ENCODE measurements at places on chromosomes 2 and 18.

- DNase-seq, result no peak
Measured at GRCh38 chr18:79904357-79905147, 46.9 kb downstream of the SLC66A2 start.

GRCh38 chr2:210593166-210593565 is 36.8 kb downstream of the CPS1 start:
- DNase-seq, result no peak

DNA sequence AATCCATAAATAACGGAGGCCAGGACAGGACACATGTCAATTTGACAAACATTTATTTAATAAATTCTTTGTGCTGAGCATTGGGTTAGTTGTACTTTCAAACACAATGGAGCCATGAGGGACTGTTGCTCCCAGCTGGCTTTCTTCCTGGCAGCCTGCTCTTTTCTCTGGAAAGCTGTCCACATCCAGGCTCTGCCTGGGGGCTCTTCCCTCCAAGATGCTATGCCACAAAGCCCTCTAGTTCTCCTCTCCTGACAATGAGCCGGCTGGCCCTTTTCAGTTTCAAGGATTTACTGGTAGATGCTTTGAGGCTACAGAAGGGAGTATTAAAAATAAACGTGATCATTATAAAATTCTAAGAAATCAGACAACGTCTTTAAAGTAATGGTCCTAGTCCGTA is 44.1 kb upstream of the SLC14A2 start:
- DNase-seq, result no peak

DNA sequence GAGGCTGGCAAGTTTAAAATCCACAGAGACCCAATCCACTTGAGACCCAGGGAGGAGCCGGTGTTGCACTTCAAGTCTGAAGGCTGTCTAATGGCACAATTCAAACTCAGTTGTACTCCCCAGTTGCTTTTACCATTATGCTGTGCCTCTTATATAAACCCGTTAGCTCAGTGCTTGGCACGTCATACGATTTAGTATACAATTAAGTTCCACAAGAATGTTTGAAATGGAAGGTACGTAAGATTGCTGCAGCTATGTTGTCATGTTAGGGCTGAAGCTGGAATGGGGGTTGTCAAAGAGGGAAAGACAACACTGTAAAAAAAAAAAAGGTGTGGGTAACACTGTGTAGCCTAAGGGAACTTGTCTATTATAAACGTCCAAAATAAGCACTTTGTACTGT is 30.2 kb downstream of the LIMS1 start:
- no peak for DNase-seq

DNA sequence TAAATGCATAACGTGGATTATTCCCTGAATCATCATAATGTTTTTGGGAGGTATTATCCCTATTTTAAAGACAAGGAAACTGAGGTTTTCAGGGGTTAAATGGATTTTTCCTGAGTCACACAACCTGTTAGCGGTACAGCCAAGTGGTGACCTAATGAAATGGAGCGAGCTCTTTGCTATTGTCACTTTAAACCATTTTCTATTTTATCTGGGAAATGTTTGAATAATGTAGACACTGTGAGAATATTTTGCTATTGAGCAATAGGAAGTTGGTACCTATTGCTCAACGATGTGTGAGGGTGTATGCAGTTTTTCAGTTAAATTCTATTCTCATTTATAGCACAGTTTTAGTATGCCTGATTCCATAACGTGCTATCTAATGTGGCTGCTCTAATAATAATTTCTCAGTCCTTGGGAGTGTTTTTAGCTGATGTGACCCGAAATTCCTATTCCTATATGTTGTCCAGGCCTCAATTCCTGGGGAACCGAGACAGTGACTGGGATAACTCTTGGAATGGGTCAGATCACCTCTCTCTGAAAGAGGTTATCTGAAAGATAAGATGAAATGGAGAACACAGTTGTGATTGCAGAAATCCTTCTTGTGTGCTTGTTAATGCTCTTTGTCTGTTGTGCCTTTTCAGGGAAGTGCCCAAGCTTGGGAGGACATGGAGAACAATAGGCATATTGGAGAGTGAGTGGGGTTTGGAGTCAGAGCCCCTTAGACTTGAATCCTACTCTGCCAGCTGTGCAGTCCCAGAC is 38.4 kb downstream of the ABCB11 start:
- no peak for DNase-seq

DNA sequence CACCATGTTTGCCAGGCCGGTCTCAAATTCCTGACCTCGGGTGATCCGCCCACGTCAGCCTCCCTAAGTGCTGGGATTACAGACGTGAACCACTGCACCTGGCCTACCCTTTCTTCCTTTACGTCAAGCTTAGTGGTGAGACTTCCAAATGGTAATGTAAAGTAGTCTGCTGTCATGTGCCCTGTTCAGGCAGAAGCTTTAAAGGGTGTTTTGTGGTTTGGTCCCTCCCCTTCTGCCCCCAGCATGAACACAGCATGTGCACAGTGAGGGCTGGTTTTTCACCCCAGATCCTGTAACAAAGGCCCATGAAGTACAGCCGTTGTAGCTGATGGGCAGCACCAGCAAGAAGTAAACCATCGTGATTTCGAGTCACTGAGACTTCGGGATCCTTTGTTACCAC is 2.7 kb upstream of the DTYMK start:
- no peak for DNase-seq

DNA sequence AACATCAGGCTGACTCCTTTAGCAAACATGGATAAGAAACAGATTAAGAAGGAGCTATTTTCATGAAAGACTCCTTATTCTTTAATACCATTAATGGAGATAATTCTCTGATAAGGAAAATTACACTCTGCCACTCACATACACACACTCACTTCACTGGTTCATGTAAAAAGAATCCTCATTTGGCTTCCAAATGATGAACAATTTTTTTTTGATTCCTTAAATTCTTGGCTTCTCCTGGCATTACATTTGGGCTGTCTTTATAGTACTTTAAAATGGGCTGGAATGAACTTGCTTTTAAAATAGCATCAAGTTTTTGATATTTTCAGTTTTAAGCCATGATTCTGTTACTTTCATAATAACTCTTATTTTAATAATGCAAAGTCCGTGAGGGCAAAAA is 328.6 kb downstream of the SLC8A1 start:
- DNase-seq, result no peak

- no peak for DNase-seq
Measured at GRCh38 chr2:68214381-68214780, 38.0 kb downstream of the PPP3R1 start.

DNA sequence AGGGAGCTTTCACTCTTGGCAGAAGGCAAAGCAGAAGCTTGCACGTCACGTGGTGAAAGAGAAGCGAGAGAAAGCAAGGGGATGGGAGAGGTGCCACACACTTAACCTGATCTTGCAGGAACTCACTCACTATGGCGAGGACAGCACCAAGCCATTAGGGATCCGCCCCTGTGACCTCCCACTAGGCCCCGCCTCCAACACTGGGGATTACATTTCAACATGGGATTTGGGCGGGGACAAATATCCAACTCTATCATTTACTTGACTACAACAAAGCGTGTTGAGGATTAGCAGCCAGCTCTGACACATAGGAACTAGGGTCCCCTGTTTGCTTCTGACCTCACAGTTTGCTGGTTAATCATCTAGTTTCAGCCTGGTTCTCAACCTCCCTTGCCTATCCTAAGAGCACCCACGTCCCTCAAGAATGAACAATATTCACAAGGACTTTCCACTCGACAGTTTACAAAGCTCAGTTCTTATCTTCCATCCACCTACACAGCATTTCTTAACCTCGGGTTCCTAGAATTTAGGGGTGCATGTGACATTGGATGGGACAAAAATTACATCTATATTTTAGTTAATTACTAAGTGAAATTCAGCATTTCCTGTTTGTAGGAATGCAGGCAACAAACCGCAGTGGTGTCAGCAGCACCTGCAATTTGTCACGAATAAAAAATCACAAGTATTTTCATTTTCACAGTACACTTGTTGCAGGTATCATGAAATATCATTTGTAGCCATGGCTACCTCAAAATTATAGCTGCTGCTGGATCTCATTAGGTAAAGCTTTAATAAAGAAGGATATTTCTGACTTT is 36.0 kb downstream of the LBH start:
- no peak for DNase-seq

- DNase-seq, result no peak
Measured at GRCh38 chr2:23215016-23215415, 170.0 kb upstream of the KLHL29 start.

GRCh38 chr2:96115631-96116423 is 544 bp downstream of the ADRA2B start:
- no peak for DNase-seq

- no peak for DNase-seq
Measured at GRCh38 chr18:58190842-58191530, 147.0 kb downstream of the NEDD4L start.

- DNase-seq, result no peak
Measured at GRCh38 chr2:152093464-152093863, 5.4 kb downstream of the CACNB4 start.

DNA sequence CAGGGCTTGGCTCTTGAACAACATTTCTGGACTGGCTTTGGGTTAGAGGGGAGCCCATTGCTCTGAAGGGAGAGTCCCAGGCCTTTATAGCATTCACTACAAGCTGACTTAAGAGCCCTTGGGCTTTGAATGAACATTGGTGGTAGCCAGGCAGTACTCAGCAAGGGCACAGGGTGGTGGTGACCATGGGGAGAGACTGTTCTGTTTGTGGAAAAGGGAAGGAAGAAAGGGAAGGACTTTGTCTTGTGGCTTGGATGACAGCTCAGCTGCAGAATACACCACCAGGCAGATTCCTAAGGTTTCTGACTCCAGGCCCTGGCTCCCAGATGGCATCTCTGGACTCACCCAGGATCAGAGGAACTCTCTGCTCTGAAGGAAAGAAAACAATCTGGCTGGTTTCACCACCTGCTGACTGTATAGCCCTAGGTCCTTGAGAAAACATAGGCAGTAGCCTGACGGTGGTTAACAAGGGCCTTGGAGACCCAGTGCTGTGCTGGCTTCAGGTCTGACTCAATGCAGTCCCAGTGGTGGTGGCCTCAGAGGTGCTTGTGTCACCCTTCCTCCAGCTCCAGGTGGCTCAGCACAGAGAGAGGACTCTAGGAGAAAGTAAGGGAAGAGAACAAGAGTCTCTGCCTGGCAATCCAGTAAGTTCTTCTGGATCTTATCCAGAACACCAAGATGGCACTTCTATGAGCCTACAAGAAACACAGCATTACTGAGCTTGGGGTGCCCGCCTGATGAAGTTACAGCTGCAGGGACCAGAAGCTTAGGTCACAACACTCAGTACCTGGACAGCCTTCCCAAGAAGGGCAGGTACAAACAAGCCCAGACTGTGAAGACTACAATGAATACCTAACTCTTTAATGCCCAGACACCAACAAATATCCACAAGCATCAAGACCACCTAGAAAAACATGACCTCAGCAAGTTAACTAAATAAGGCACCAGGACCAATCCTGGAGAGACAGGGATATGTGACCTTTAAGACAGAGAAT is 16.4 kb upstream of the ABCB11 start:
- DNase-seq, result no peak

DNA sequence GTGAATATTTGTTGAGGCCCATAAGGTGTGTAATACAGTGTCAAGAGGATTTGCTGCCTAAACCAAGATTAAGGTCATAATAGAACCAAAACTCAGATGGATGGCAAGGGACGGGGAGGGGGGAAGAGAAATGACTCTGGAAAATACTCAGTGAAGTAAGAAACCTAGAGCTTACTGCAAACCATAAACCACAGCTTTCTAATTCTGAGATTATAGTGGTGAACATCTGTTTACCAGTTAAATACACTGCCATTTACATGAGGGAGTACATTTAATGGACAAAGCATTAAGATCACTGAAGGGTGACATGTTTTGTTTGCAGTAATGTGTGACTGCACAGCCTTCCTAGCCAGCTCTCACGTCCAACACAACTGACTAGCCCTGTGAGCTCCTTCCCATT is 19.8 kb downstream of the EVX2 start:
- no peak for DNase-seq

DNA sequence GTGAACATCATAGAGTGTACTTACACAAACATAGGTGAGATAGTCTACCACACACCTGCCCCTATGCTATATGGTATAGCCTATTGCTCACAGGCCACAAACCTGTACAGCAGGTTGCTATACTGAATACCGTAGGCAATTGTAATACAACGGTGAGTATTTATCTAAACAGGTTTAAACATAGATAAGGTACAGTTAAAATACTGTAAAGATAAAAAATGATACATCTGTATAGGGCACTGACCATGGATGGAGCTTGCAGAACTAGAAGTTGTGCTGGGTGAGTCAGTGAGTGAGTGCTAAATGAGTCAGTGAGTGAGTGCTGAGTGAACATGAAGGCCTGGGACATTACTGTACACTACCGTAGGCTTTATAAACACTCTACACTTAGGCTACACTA is 267.0 kb upstream of the HS6ST1 start:
- DNase-seq, result no peak

DNA sequence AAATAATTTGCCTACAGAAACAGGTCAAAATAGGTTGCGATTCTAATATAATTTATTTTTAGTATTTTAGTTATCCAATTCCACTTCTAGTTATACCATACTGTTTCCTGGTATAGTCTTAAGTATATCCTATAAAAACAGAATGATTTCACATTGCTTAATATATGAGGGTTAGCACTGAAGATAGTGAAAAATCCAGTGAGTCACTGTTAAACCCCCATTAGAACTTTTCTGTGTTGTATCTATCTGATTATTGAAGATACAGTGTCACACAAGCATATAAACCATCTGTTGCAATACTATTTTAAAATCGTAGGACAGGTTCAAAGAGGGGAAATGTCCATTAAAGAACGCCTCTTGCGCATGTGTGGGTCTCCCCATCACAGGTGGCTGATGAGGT is 110.0 kb downstream of the FEZ2 start:
- DNase-seq, result no peak

- DNase-seq, result peak; percentile 20
Measured at GRCh38 chr2:216023055-216023648, 9.8 kb upstream of the MREG start.

DNA sequence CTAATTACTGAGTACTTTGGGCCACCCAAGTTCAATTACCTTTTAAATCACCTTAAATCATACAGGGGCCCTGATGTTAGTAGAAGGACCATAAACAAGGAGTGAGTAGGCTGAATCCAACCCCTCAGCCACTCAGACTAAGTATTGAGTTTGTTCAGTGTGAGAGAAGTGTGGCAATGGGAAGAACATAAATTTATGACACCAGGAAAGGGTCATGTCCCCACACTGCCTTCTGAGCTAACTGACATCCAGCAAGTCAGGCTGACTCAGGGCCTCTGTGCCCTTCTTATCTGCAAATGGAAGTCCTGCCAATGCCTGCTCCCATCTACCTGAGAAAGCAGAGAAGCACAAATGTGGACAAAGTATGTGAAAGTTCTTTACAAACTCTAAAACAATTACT is 12.9 kb downstream of the PLEKHM3 start:
- no peak for DNase-seq

DNA sequence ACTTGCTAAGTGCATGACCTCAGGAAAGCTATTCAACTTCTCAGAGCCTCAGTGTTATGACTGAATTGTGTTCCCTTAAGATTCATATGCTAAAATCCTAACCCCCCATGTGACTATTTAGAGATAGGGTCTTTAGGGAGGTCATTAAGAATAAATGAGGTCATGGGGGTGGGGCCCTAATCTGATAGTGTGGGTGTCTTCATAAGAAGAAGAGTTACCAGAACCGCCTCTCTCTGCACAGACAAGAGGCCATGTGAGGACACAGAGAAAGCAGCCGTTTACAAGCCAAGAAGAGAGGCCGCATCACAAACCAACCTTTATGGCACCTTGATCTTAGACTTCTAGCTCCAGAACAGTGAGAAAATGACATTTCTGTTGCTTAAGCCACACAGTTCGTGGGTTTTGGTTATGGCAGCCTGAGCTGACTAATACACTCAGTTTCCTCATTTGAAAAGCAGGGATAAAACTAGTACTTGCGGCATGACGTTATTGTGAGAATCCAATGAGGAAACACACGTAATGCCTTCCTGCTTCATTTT is 9.9 kb downstream of the SH2D6 start:
- DNase-seq, result no peak
